ENCODE measurements at places on chromosomes 11 and 22.

DNA sequence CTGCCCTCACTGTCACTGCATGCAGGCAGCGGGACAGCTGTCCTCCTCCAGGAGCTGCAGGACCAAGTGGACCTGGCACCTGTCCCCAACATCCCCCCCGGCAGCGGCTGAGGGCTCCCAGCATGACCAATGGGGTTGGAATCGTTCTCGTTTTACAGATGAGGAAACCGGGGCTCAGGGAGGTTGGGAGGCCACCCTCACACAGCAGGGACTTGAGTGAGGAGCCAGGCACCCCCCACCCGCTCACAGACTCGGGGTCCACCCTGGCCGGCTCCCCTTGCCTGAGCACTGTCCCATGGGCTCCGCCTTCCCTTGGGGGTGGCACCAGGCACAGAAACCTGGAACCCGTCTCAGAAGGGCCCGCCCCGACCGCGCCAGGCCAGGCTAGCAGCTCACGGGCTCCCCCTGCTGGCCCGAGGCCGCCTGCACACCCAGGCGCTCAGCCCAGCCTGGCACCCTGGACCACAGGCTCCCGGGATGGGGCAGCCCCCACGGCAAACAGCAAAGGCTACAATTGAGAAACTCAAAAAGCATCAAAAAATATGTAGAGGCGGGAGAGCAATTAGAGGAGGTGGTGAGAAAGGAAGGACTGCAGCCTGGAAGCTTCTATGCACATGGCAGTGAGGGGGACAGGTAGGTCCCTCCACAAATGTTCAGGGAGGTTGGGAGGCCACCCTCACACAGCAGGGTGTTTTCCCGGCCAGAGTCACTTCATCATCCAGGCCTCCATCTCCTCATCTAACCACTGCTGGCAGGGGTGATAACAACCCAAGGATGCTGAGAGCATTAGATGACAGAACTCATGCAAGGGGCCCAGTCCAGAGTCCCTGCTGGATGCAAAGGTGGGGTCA lies 12.8 kb downstream of the MACROD1 start:
- peak; percentile 53 for DNase-seq

- no peak for DNase-seq
Measured at GRCh38 chr11:75722669-75723042, 5.0 kb downstream of the MOGAT2 start.

DNA sequence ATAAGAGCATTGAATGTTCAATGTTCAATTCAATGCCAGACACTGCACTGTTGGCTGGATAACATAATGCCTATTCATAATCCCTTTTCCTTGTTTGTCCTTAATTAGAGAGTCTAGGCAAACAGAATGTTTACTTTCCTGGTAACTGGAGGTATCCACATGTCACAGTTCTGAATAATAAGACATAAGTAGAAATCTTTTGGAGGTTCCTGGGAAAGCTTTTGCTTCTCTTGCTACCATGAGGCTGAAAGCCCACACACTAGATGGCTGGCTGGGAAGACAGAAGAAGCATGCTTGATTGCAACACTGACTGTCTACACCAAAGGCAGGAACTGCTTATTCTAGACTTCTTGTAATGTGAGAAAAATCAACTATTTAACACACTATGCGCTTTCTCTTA lies 79.5 kb downstream of the GAB2 start:
- no peak for DNase-seq

DNA sequence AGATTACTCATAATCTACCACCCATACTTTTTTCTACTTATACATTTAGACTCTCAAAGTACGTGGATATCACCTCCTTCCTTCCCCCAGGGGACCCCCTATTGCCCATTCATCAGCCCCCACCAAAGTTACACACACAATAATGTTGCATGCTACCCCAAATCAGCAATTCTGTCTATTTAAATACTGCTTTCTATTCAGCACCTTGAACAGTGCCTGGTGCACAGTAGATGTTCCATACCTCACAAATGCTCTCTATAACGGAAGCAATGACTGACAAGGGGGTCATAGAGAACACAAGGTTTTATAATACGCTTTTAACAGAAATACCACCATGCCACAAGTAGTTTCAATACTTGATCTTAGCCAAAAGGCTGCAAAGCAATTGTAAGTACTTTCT lies 370.7 kb downstream of the MIAT start:
- DNase-seq = no peak

DNA sequence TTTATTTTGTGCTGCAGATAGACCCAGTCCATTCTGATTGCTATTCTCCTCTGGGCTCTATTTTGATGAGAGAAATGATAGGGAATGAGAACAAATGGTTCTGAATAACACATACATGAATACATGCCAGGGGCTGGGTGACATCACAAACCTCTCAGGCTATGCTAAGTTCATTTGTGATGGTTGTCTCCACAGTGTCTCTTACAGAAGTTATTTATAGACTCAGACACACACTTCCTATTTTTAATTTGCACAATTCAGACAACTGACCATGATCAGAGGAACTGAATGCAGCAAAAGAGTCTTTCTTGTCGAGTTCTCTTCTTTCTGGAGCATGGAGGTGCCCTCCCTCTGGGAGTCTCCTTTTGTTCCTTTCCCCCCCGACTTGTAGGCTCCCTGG lies 991.7 kb downstream of the OPCML start:
- DNase-seq = no peak

DNA sequence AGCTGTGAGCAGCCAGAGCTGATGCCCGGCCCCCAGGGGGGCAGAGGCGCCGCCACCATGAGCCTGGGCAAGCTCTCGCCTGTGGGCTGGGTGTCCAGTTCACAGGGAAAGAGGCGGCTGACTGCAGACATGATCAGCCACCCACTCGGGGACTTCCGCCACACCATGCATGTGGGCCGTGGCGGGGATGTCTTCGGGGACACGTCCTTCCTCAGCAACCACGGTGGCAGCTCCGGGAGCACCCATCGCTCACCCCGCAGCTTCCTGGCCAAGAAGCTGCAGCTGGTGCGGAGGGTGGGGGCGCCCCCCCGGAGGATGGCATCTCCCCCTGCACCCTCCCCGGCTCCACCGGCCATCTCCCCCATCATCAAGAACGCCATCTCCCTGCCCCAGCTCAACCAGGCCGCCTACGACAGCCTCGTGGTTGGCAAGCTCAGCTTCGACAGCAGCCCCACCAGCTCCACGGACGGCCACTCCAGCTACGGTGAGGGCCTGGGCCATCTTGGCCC lies 6.1 kb downstream of the CDC42EP1 start:
- no peak for DNase-seq

- DNase-seq = no peak
Measured at GRCh38 chr22:41384128-41384527, 2.4 kb downstream of the TEF start.

GRCh38 chr11:125414121-125414520 lies 81.9 kb downstream of the FEZ1 start:
- no peak for DNase-seq

DNA sequence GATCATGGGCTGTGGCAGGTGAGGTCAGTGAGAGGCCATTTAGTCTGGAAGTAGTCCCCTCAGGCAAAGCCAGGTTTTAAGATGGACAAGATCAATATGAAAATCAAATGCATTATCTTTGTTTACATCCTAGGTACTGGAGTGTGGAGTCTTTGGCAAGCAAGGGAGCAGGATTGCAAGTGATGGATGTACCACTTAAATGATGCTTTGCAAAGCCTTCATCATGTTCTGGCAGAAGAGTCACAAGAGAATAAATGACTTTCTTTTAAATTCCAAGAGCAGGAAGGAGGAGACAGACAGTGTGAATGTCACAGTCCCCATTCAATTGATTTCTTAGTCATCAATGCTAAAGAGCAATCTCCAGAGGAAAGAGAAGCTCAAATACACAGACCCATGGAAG lies 908.3 kb downstream of the FAM181B start:
- DNase-seq = no peak

DNA sequence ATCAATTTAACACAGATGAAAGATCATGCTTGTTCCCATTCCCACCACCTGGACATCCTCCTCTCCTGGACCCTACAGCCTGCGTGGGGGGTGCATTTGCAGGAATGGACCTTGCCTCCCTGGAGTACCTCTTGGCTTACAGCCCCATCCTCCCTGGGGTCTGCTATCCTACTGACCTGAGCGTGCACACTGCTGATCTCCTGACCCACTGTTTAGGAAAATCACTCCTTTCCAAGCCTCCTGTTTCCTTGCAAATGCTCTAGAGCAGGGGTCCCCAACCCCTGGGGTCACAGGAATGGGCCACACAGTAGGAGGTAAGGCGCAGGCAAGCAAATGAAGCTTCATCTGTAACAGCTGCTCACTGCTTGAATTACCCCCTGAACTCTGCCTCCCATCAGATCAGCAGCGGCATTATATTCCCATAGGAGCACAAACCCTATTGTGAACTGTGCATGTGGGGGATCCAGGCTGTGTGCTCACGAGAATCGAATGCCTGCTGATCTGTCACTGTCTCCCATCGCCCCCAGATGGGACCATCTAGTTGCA lies 88.2 kb upstream of the SEPTIN5 start:
- no peak for DNase-seq

DNA sequence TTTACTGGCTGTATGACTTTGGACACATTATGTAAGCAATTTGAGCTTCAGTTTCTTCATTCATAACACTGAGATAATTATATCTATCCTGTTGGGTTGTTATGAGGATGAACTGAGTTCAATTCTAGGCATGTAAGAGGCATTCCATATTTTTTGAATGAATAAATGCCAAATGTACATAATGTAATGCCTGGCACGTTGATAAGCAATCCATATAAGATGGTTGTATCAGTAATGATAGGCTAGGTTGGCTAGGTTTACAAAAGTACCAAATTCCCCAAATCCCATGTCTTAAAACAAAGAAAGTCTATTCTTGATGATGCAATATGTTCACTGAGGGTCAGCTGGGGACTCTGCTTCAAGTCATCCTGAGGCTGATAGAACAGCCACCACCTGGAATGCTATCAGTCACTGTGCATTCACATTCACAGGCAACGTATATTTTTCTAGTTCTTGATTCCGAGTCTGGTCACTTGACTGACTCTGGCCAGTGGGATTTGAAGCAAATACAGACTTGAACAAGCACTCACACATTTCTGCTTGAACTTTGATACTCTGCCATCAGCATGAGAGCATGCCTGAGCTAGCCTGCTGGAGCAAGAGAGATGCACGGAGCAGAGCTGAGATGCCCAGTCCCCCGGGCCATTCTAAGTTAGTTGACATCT lies 104.0 kb upstream of the TIMP3 start:
- DNase-seq = no peak

- DNase-seq = no peak
Measured at GRCh38 chr11:126400019-126400418, 44.5 kb downstream of the ST3GAL4 start.

DNA sequence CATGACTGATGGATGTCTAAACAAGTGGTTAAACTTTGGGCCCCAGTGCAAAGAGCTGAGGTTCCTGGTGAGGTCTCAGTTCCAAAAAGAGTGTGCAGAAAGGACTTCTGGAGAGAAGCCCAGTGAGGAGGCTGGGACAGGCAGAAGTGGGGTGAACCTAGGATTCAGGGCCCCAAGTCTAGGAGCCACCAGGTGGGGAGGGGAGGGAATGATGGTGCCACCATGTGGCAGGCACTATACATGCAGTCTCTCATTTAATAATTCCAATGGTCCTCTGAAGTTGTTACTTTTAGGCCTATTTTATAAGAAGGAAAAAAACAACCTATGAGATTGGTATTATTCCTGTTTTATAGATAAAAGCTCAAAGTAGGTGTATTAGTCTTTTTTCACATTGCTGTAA lies 102.0 kb downstream of the INSC start:
- DNase-seq = no peak

- DNase-seq = no peak
Measured at GRCh38 chr22:36736701-36737320, 33.3 kb upstream of the CACNG2 start.

Data from NCI-H1436 (cell line).